AG09319 (cell line): ENCODE measurements at places on chromosomes 1 and 21.

DNA sequence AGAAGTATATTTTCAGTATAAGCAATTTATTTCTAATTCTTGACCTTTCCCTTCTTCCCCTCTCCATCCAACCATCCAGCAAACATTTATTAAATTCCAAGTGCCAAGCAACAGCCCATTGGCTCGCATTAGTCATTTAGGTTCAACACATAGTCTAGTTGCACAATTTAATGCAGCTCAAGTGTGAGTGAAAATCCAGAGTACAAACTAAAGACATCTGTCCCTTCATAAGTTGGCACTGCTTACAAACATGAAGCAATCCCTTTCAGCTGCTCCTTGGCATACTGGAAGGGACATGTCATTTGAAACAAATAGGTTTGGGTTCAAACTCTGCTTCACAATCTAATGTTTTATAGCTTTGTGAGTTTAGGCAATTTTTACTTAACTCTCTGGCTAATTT is 10.7 kb downstream of the CASQ2 start:
- no peak for DNase-seq

DNA sequence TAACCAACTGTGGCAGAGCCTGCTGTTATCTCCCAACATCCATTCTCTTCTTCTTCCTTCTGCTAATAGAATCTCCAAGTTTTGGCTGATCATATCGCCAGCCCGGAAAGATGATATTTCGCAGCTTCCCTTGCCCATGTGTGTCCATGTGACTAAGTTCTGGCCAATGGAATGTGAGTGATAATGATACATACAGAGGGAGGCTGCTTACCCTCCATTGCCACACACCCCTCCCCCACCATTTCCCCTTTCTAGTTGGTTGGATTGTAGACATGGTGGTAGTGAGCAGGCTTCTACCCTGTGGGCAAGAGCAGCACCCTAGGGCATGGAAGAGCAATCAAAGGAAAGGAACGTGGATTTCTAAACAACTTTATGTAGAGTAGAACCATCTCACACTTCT is 48.8 kb downstream of the SLC9C2 start:
- DNase-seq = no peak

DNA sequence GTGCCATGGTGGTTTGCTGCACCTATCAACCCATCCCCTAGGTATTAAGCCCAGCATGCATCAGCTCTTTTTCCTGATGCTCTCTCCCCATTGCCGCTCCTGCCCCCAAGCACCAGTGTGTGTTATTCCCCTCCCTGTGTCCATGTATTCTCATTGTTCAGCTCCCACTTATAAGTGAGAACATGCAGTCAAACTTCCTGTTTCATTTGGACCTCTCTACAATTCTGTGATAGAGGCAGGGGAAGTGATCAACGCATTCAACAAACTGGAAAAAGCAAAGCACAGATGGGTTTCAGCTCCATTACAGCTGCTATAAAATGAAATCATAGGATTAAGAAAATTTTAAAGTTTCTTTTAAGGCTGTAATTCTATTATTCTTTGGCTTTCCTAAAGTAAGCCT is 23.3 kb upstream of the CD55 start:
- DNase-seq = no peak

- no peak for DNase-seq
Observed at GRCh38 chr1:27592931-27593677, 10.8 kb downstream of the AHDC1 start.

GRCh38 chr1:119083980-119084379 is 56.5 kb downstream of the WARS2 start:
- no peak for DNase-seq

DNA sequence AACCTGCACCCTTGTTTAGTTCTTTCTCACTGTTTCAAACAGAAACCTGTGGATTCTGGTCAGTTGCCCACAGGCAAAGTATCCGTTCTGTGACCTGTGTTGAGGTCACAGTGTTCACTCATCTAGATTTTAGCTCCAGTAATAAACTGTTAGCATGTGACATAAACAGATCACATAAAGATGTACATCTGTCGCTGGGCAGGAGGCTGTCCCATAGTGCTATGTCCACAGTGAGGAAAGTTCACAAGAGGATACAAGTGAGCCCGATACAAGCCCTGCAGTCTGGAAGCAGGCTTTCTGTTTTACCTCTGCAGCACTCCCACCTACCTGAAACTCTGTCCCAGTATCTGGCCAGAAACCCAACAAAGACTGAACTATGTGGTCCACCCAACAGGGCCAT is 28.4 kb downstream of the LMX1A start:
- DNase-seq = no peak

DNA sequence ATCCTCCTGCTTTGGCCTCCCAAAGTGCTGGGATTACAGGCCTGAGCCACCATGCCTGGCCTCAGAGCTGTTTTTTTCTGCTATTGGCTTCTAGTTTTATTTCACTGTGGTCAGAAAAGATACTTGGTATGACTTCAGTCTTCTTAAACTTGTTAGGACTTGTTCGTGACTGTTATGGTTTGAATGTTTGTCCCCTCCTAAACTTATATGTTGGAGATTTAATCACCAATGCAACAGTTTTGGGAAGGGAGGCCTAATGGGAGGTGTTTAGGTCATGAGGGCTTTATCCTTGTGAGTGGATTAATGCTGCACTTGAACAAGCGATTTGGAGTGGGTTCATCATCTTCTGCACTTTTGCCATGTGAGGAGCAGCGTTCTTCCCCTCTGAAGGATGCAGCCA is 24.5 kb upstream of the SOD1 start:
- DNase-seq = no peak

- DNase-seq = no peak
Observed at GRCh38 chr21:45405819-45406762, 1.1 kb downstream of the COL18A1 start.

DNA sequence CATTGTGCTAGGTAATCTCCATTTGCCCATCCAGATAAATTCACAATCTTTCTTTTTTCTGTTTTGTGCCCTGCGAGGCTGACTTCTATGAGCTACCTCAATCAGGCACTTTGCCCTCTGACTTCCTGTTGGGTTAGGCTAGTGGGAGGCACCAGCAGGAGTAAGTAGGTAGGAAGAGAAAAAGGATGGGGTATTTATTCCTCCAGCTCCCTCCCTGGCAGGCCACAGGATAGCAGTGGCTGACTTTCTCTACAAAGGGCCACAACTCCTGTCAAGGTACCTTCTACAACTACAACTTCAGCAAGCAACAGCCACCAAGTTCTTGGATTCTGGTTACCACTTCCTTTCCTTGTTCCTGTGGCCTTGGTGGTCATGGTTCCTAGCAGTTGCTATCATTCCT is 18.8 kb upstream of the GORAB start:
- no peak for DNase-seq

DNA sequence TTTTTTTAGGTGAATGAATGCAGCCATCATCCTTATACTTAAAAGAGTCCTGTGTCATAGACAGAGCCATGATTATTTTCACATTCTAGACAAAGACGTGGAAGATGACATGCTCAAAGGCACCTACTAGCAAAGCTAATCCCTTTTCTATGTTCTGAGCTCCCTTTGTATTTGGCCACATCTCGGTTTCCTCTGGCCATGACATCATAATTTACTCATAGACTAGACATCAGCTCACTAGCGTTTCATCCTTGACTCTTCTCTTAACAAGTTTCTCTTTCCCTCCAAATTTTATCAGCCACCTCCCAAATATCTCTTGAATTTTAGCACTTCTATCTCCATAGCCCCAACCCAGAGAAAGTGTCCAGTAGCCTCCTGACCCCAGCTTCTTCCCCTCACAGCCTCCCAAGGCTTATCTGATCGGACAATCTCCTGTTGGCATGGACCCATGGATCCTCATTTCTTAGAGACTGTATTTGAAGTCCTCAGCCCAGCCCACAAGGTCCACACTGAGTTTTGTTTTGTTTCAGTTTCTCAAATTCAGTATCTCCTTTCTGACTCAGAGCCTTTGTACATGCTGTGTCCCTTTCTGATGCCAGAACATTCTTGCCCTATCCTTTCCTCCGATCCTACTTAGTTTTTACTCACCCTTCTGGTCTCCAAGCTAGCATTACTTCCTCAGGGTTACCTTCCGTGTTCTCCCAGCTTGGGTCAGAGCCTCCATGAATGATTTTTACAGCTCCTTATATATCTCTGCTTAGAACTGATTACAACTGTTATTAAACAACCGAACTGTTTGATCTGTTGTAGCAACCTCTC is 33.0 kb upstream of the EPS8L3 start:
- no peak for DNase-seq

DNA sequence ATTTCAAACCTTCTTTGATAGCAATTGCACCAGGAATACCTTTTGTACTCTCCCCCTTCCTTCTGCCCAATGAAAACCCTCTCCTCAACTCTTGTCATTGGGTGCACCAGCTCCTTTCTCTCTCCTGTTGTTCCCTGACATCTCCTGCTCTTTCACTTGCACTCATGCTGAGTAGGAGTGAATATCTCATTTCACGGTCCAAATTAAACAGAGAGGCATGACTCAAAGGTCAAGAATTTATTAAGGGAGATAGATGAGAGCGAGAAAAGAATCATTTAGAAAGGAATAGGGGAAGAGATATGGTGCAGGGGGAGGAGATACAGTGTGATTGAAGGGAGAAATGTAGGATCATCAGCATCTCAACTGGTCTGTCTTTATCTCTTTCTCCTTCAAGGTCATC is 22.1 kb downstream of the AIM2 start:
- DNase-seq = no peak

GRCh38 chr1:172810480-172811175 is 151.7 kb downstream of the FASLG start:
- DNase-seq = no peak

GRCh38 chr1:201164645-201165044 is 10.4 kb upstream of the TMEM9 start:
- DNase-seq = no peak

DNA sequence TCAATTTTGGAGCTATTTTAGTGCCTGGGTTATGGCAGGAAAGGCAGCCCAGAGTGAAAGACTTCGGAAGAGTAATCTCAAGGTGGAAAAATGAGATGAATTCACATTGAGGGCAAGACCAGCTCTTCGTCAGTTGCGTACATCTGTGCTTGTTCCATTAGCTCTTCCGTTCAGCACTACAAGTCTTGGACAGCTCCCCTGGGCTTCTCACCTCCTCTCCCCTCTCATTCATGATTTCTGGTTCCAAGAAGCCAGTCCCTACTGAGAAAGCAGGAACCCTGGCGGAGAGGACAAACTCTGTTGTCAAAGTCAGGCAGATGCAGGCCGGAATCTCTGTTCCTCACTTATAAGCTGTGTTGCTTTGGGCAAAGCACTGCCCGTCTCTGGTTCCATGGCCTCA is 76.5 kb downstream of the ACTL8 start:
- DNase-seq = peak; percentile 10

- no peak for DNase-seq
Observed at GRCh38 chr21:8991968-8992621, 1529.3 kb upstream of the TPTE start.

GRCh38 chr1:83998498-83999315 is at the start of gene TTLL7:
Gene TTLL7, minus strand, starts transcription at chr1:83999132. Its CDS starts 46,921 bp downstream, at chr1:83952211.
- no peak for DNase-seq

DNA sequence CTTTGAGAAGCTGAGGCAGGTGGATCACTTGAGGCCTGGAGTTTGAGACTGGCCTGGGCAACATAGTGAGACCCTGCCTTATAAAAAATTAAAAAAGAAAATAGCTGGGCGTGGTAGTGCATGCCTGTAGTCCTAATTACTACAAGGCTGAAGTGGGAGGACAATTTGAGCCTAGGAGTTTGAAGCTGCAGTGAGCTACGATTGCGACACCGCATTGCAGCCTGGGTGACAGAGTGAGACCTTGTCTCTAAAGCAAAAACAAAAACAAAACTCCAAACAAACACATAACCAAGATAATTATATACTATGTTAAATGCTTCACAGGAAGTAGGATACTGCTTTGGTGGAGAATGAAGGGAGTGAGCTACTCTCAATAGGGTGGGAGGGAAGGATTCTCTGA is 5.4 kb upstream of the PAFAH2 start:
- no peak for DNase-seq

DNA sequence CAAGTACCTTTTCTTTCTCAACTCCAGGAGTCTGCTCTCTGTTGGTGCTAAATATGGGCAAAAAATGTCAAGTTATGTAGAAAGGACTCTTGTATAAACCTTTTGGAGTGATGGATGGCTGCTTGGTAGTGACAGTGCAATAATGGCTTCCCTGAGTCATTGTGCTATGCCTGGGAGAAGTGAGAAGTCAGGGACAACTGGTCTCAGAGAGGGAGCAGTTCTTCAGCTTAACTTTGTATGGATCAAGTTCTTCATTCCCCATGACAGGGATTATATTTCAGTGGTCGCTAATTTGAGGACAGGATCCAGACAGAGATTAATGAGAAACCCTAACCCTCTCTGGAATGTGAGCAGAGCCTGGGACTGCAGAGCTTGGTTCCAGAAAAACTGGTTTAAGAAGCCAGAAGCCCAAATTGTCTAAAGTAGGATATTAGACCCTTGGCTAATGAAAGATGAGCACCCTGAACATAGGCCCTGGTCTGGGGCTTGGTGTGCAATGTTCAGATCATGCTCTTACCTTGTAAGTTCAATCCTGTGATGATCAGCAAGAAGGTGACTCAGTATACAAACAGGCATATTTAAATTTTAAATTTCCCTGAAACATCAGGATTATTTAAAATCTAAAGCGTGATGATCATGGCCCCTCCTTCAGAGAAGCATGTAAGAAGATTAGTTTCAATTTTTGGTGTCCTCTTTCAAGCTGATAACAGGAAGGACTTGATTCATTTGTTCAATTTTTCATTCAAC is 50.9 kb downstream of the NTMT2 start:
- DNase-seq = no peak

DNA sequence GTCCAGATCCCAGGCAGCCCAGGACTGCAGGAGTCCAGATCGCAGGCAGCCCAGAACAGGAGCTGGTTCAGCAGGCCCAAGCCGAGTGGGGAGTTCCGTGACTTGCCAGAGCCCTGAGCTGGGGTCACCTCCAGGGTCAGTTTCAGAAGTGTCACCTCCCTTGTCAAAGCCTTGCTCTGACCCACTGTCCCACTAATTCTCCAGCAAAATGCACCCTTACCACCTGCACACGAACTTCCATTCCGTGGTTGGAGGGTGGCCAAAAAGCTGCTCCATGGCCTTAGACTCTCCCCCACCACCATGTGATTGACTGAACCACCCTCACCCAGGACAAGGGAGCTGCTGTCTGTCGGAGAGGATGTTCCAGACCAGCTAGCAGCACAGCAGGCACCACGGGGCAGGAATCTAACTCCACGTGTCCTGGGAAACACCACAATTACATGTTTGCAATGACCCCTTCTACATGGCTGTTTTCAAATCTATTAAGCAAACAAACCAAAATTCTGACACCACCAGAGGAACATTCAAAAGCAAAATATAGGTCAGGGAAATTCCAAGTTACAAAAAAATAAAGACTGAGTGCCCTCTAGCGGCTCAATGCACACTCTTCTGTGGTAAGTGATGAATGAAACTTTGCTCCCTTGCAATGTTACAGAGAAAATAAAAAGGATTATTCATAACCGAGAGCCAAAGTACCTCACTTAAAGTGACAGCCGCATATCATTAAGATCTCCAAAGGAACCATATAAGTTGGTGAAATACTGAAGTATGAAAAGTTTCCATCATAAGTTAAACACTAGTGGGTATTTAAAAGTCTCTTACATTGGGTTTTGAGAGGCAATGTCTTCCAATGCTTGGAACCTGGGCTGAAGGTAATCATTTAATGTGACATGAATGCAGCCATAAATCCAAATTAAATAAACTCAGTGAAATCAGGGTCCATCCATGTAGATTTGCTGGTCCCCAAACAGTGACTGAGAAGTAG is 76.3 kb downstream of the NPHP4 start:
- peak; percentile 10 for DNase-seq

GRCh38 chr1:91575909-91576519 is 75.4 kb downstream of the CDC7 start:
- DNase-seq = no peak
